NCI-H1930 (cell line): ENCODE measurements at places on chromosomes 11 and 22.

DNA sequence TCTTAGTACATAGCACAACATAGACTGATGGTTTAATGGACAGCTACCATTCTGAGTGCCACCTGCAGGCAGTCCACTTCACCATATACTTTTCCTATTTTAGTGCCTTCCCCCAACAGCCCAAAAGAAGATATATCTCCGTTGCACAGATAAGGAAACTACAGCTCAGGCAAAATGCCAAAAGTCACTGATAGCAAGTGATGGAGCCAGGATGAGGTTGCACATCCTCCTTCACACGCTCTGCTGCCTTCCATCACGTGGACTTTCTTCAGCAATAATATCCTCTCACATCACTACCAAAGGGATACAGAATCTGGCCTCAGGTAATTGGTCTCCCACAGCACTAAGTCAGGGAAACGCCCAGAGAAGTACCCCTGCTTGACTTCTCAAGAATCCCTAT, 7.5 kb downstream of the TCF20 start:
- DNase-seq, result no peak

DNA sequence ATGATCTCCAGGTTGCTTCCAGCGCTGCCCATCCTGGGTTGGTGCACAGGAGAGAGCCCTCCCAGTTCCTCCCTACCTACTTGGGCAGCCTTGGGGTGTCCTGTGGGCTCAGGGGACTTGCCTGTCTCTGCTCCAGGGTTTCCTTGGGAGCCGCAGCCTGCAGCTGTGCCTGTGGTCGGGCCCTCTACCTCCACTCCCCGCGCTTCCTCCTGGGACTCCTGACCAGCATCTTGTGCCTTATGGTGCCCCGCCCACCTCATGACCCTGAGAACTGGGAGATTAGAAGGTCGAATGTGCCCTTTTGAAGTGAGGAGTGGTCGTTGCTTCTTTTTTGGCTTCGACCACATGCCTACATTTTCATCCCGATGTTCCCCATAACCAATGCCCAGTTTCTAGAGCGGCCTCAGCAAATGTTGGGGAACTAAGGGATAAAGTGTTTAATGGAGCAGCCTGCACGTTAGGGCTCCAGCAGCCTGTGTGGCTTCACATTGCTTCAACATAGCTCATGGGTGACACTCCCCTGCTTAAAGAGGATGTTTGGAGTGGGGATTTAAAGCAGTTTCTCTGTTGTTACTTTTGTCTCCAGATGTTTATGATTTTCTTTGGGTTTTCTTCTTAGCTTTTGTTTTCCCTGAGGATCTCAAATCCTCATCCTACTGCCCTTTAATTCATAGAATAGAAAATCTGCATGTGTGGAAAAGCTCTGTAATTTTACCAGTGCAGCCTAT, 248.8 kb downstream of the TBC1D22A start:
- no peak for DNase-seq

DNA sequence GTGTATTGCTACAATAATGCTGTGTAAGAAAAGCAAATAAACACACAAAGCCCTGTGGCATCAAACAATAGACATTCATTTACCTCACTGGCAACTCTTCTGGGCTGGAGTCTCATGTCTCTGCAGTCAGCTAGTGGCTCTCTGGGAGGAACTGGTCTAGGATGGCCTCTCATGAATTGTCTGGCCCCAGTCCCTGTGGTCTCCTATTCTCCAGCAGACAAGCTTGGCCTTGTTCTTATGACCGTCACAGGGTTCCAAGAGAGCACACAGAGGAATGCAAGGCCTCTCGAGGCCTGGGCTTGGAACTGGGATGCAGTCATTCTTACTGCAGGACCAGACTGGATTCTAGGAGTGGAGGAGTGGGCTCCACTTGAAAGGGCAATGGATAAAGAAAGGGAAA, 141.2 kb upstream of the NTM start:
- no peak for DNase-seq

GRCh38 chr22:36211237-36211861, 9.7 kb upstream of the APOL4 start:
- DNase-seq, result no peak

DNA sequence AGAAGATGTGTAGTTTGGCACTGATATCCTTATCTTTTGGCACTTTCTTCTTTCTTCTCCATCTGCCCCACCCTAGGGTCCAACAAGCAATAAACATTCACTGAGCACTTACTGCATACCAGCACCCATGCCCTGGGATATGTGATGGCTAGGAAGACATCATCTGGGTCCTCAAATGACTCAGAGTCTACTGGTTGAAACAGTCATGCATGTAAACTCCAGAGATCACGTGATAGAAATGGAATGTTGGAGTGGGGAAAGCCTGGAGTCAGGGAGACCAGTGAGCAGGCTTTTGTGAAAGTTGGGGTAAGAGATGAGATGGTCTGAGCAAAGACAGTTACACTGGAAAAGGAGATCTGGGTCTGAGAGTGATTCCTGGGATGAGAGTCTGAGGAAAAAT, 724.9 kb upstream of the TENM4 start:
- DNase-seq, result no peak

- no peak for DNase-seq
Observed at GRCh38 chr22:25136953-25137576, 62.6 kb upstream of the CRYBB3 start.

- no peak for DNase-seq
Observed at GRCh38 chr11:11988099-11988651, 20.3 kb downstream of the DKK3 start.

GRCh38 chr11:119536801-119537200, 113.8 kb upstream of the THY1 start:
- DNase-seq, result no peak

GRCh38 chr22:25219948-25220442, 556 bp downstream of the CRYBB2 start:
- no peak for DNase-seq

DNA sequence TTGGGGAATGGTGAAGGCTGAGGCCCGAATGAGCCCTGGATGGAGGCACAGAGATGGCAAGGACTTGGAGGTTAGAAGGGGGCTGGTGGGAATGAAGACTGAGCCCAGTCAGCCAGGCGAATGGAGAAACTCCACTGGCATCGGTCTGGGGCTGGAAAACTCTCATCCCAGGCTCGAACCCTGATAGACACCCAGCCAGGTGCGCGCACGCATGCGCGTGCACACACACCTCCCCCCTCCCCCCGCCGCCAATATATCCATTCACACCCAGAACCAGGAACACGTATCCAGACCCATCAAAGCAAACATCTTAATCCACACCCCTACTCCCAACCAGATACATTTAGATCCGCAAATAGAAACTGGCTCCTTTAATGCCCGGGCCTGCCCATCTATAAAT, 139.3 kb downstream of the CEP164 start:
- no peak for DNase-seq

- no peak for DNase-seq
Observed at GRCh38 chr11:34609850-34610249, 11.0 kb upstream of the EHF start.

DNA sequence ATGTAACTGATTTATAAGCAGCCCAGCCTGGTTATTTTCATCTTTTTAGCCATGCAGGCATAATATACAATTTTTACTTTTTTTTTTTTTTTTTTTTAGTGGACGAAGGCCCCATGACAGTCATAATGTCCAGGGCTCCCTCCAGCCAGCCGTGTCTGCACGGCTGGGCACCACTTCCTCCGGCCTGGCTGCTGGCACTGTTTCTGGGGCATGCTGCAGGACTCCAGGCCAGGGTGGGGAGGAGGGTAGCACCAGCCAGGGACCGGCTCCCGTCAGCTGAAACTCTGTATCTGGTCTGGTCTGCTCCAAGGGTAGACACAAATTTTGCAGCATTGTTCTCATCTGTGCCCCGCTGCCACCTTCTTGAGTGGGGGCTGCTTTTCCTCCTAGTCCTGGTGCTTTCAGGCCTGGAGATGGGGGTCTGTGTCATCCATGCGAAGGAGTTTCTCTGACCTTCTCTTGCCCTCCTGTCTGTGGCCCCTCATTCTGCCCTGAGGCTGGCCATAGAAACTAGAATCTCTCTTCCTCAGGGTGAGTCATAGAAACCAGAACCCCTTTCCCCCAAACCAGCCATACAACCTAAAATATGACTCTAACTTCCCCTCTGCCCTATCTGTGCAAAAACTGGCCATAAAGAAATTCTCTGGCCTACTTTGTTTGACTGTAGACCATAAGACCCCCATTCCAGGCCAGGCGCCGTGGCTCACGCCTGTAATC, 9.2 kb upstream of the RRP7A start:
- no peak for DNase-seq

DNA sequence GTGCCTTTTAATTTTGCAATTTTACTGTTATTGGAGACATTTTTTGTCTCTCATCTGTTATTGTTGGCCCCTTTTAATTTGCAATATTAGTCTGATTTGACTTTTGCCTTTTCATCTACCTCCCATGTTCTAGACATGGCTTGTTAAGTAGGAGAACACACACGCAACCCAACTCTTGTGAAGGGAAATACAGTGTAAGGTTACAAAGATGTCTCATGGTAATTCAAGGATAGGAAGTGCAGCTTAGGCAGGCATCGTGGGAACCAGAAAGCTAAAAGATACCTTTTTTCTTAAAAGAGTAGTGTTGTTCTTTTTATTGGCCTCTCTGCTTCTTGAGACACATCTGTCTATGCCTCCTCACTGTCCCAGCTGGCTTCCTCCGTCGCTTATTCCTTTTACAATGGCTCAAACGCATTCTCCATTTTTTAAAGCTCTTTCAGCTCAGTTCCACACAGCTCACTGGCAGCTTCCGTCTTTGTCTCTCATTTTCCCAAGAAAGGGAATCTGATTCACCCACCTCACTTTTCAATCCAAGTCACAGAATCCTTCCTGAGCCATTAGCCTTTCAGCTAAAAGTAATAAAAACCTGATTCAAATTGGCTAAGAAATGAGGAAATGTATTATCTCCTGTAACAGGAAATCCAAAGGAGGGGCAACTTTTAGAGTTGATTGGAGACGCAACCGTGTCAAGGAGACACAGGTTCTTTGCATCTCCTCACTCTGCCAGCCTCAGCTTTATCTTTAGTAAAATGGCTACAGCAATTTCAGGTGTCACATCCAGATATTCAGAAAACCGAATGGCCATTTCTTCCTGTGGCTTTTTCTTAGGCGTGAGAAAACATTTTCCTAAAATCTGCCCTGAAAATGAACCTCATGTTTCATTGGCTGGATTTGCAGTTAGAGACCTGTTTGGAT, 57.2 kb downstream of the SIK2 start:
- DNase-seq, result no peak

GRCh38 chr22:21726650-21727049, 8.9 kb downstream of the YPEL1 start:
- no peak for DNase-seq

DNA sequence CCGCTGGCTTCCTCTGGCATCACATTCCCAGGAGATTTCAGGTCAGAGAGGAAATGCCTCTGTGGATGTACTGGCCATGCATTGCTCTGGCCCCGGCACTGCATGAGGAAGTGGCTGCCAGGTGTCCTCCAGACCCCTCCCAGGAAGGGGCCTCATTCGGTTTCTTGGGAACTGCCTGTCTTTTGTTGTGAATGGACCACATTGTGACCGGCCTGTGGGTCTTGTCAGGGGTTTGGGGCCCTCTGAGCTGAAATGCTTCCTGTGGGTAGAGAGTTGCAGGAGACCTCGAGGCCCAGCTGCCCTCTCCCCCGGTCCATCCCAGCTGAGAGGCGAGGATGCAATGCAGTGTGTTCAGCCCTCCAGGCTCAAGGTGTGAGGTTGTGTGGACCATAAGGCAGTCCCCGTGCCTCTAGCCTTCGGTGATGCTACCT, 18.8 kb upstream of the ST3GAL4 start:
- DNase-seq, result no peak

DNA sequence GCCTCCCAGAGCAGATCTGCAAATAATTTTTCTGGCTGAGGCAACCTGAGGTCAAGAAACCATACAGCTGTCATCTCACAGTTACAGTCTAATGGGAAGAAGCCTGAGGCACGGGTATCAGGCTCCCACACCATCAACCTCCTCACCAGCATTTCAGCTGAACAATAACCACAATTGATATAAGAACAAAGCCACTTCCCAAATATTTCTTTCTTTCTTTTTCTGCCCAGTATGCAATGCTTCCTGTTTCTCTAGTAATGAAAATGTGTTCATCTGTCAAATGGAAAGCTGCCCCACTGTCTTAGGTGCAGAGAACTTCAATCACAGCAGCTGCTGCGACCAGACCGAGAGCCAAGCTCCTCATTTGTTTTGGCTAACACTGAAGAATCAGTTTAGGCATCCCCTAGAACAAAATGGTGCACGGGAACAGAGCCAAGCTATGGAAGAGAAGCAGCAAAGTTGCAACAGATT, 108.4 kb downstream of the BLID start:
- DNase-seq, result no peak

DNA sequence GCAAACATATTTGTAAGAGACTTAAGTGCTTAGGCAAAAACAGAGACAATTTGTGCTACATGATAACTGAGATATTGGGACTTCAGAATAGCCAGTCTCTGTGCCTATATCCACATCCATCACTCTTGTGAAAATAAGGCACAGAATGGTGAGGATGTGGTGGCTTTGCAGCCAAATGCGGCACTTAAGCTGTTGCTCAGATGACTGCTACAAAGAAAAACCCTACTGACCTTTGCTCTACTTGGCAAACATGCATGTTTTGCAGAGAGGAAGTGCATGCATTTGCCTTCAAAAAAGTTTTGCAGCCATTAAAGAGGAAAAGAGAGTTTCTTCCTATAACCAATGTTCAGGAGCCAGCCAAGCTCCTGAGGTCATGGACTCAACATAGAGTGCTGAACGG, 675.0 kb upstream of the KIRREL3 start:
- DNase-seq, result no peak

DNA sequence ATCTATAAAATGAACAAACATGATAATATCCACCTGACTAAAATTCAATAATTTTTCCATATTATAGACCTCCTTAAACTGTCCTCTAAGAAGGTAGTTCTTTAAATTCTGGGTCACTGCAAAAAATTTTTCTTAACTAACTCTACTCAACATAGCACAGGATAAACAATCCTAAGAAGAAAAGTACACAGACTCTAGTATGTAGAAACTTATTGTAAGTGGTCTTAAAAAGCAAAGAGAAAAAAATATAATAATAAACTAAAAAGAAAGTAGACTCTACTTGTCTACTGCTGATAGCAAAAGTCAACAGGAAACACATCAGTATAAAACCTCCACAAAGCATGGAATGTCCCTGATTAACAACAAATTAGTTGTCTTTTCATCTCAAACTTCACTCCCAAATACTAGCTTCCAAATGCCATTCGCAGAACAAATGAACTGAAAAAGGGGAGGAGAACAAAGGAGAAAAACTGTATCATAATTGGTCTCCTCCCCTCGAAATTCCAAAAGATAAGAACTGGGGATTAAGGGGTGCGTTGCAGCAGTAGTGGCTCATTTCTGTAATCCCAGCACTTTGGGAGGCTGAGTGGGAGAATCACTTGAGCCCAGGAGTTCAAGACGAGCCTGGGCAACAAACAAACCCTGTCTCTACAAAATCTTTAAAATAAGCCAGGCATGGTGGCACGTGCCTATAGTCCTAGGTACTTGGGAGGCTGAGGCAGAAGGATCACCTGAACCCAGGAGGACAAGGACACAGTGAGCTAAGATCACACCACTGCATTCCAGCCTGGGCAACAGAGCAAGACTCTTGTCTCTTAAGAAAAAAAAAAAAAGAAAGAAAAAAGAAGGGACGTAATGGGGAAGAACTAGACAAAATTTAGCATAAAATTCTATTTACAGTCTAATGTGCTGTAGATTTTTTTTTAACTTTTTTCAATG, 6.5 kb downstream of the FCHSD2 start:
- DNase-seq, result no peak
